Endothelial cell of coronary artery (primary cell): ENCODE measurements at places on chromosomes 12 and 14. TPM values are rescaled to one million over a fixed set of nuclear protein-coding genes. Genes with fewer than 3 reads are reported as not detected.

Gene SOX5
- 0.28 and 1.8 TPM in 2 replicates for total RNA-seq

Gene ZNF664
- total RNA-seq: 45.6 and 45.7 TPM in 2 replicates

Gene ACSS3
- total RNA-seq: 0.19 TPM in 1 of 2 replicates, not detected in the other

Gene ADAM21
- 0.18 and 0.38 TPM in 2 replicates for total RNA-seq

Gene DEPDC4
- total RNA-seq: 0.54 and 0.75 TPM in 2 replicates

Gene INHBC
- not detected in 2 replicates for total RNA-seq

Gene NGB
- total RNA-seq: not detected in 2 replicates

Gene PAX9
- total RNA-seq: not detected in 2 replicates

Gene OR11H7
- total RNA-seq: not detected in 2 replicates

Gene GRIP1
- total RNA-seq: 0.09 TPM in 2 replicates

Gene KRT81
- total RNA-seq: 0.18 TPM in 1 of 2 replicates, not detected in the other

Gene PLA2G1B
- total RNA-seq: not detected in 2 replicates

Gene GALNT16
- 0.19 and 0.36 TPM in 2 replicates for total RNA-seq

Gene WIF1
- total RNA-seq: not detected in 2 replicates

Gene CBLN3
- 1.3 and 2.6 TPM in 2 replicates for total RNA-seq

Gene TMEM119
- under 0.01 and 0.27 TPM in 2 replicates for total RNA-seq

Gene PPP4R3A
- 73.8 and 86.3 TPM in 2 replicates for total RNA-seq

Gene KRT76
- not detected in 2 replicates for total RNA-seq

Gene BCL2L2
- 12.1 and 14.6 TPM in 2 replicates for total RNA-seq

Gene GPR84
- under 0.01 TPM in 1 of 2 replicates, not detected in the other for total RNA-seq

Gene KRT72
- not detected in 2 replicates for total RNA-seq

Gene FBRSL1
- 3.1 and 4.9 TPM in 2 replicates for total RNA-seq

Gene ZBTB39
- total RNA-seq: 5.7 and 6.3 TPM in 2 replicates

Gene IL26
- total RNA-seq: not detected in 2 replicates

Gene BEGAIN
- total RNA-seq: under 0.01 TPM in 1 of 2 replicates, not detected in the other

Gene DLGAP5
- total RNA-seq: 17.5 and 57.8 TPM in 2 replicates

Gene BHLHE41
- total RNA-seq: 0.09 and 0.19 TPM in 2 replicates

Gene SSTR1
- 0.09 and 0.94 TPM in 2 replicates for total RNA-seq

Gene IFNG
- not detected in 2 replicates for total RNA-seq

Gene EPYC
- total RNA-seq: not detected in 2 replicates

Gene MDM1
- 9.0 and 10.3 TPM in 2 replicates for total RNA-seq
